ACHN (cell line): ENCODE measurements at places on chromosomes 6 and 20.

GRCh38 chr6:91534614-91535013, 947.7 kb upstream of the MAP3K7 start:
- peak; percentile 24 for DNase-seq

DNA sequence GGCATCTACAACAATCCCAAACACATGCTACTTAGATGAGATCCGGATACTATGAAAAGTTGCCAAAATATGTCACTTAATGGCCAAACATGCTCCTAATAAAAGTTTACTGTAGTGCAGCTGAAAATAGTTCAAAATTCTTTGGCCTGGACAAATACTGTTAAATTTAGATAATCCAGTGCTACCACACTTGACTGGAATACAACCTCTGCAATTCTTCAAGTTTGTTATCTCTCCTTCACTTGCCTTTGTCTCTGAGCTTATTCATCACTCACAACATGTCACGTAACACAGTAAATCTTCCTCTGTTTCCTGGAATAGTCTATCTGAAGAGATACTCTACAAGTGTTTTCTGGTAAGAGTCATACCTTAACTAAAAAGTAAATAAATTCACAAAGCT, 10.5 kb upstream of the PLN start:
- DNase-seq = no peak

GRCh38 chr6:88872962-88873361, 90.5 kb downstream of the RNGTT start:
- no peak for DNase-seq

- no peak for DNase-seq
These were observed 250.1 kb downstream of the TBXT start for GRCh38 chr6:165917576-165917975.

- DNase-seq = peak; percentile 67
These were observed 66.8 kb upstream of the IYD start for GRCh38 chr6:150301846-150302519.

DNA sequence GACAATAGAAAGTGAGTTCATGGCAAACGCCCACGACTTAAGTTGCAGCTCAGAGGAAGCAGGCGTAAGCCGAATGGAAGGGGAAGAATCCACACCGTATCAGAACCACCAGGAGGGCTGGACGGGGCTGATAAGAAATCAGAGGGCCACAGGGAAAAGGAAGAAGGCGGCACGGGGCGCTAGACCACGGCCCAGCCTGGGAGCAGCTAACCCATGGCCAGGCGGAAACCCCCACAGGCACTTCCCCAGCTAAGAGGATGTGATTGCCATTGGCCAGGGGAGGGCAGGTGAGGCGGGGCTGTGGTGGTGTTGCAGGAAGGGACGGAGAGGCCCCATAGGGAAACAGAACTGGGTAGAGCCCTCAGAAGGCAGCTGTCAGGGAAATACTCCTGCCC, 174.0 kb upstream of the AFDN start:
- no peak for DNase-seq

DNA sequence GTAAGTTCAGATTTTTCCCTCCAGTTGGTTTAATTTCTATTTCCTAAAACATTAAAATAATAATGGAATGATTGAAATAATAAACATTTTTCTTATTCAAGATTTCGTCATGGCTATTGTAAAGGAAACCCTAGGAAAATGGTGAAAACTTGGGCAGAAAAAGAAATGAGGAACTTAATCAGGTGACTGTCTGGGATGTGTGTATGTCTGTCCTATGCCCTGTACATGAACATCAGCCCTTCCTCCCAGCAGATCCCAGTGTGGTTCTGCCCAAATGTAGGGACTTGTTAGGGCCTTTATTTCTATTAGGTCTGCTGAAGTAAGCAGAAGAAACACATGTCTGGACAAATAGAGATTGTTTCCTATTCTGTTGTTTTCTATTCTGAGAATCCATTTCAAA, 13.1 kb downstream of the RIOK1 start:
- no peak for DNase-seq
